ENCODE measurements at places on chromosomes 4 and X. TPM values are rescaled to one million over a fixed set of nuclear protein-coding genes. Genes with fewer than 3 reads are reported as not detected.

- no peaks in the 10 kb centered on the region for H3K4me1 ChIP-seq
- no peak overlapping the region for H3K27ac ChIP-seq
- DNase-seq: no peak
- no peak overlapping the region for H3K4me3 ChIP-seq
- H3K36me3 ChIP-seq: no peaks in the 10 kb centered on the region
- no peaks in the 10 kb centered on the region for H3K27me3 ChIP-seq
Measured at GRCh38 chrX:3443184-3443583, 96.7 kb upstream of the MXRA5 start.

- no peak overlapping the region for H3K4me3 ChIP-seq
- H3K36me3 ChIP-seq: no peaks in the 10 kb centered on the region
- H3K27me3 ChIP-seq: no peaks in the 10 kb centered on the region
- DNase-seq: peak; percentile 9
- H3K4me1 ChIP-seq: no peaks in the 10 kb centered on the region
Measured at GRCh38 chr4:104649631-104650030, 154.9 kb upstream of the CXXC4 start.

- H3K4me1 ChIP-seq: peaks cover 22% of the 10 kb centered on the region
- peak overlapping the region; percentile 62 for H3K27ac ChIP-seq
- H3K27me3 ChIP-seq: no peaks in the 10 kb centered on the region
Measured at GRCh38 chrX:108312957-108313356, 125.3 kb downstream of the COL4A6 start.

GRCh38 chr4:36551697-36552214, 270.3 kb downstream of the DTHD1 start:
- no peak overlapping the region for H3K4me3 ChIP-seq
- no peaks in the 10 kb centered on the region for H3K4me1 ChIP-seq
- no peak for DNase-seq
- H3K36me3 ChIP-seq: no peaks in the 10 kb centered on the region
- H3K27ac ChIP-seq: no peak overlapping the region

- peak overlapping the region; percentile 17 for H3K4me3 ChIP-seq
- H3K27me3 ChIP-seq: peaks cover 72% of the 10 kb centered on the region
- DNase-seq: no peak
- peaks cover 6% of the 10 kb centered on the region for H3K4me1 ChIP-seq
- H3K36me3 ChIP-seq: no peaks in the 10 kb centered on the region
Measured at GRCh38 chr4:174211622-174212044, 71.8 kb downstream of the FBXO8 start.

DNA sequence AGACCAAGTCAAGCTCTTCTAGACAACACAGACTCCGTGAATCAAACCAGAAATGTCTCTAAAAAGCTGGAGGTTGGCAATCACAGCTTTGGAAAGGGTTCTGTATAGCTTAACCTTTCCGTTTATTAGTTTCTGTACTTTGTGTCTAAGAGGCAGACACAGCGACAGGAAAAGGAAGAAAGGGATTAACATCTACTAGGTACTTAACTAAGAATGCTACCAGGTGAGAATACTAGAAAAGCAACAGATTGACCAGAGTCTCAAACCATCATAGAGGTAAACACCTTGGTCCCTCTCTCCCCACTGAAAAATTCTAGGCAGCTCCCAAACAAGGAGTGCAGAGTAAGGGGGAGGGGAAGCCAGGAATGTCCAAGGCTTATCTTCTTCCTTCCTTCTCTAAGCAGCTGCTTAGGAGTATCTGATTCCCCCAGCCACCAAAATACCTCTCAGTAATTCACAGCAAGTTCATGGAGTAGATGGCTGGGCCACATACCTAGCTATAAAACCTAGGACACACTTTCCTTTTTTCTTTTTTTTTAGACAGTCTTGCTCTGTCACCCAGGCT, 80.8 kb downstream of the APBB2 start:
- no peak for DNase-seq
- no peak overlapping the region for H3K4me3 ChIP-seq
- H3K27ac ChIP-seq: no peak overlapping the region
- no peaks in the 10 kb centered on the region for H3K27me3 ChIP-seq
- no peaks in the 10 kb centered on the region for H3K36me3 ChIP-seq
- H3K4me1 ChIP-seq: peaks cover 6% of the 10 kb centered on the region

Gene BEX5
- 1.6 TPM for total RNA-seq

DNA sequence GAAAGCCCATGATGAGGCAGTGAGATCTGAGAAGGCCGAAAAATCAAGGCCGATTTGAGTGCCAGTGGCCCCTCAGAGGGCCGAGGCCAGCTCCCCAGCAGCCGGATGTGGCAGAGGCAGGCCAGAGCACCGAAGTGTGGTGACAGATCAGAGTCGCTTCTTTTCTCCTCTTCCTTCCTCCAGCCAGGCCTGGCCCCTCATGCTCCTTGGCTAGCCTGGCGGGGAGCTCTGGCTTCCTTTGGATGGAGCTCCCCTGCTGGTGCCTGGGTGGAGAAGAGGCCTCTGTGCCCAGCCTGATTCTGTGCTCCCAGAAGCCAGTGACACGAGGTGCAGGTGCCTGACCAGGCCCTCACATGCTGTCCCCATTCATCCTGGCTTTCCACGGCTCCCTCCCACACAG, 127.2 kb upstream of the PABPC4L start:
- no peaks in the 10 kb centered on the region for H3K36me3 ChIP-seq
- no peak overlapping the region for H3K27ac ChIP-seq
- no peak overlapping the region for H3K4me3 ChIP-seq
- no peak for DNase-seq
- no peaks in the 10 kb centered on the region for H3K27me3 ChIP-seq

GRCh38 chr4:118716304-118716703, 31.1 kb downstream of the METTL14 start:
- no peaks in the 10 kb centered on the region for H3K27me3 ChIP-seq
- no peaks in the 10 kb centered on the region for H3K4me1 ChIP-seq
- H3K27ac ChIP-seq: no peak overlapping the region
- no peak overlapping the region for H3K4me3 ChIP-seq
- DNase-seq: no peak
- H3K36me3 ChIP-seq: peaks cover 20% of the 10 kb centered on the region

DNA sequence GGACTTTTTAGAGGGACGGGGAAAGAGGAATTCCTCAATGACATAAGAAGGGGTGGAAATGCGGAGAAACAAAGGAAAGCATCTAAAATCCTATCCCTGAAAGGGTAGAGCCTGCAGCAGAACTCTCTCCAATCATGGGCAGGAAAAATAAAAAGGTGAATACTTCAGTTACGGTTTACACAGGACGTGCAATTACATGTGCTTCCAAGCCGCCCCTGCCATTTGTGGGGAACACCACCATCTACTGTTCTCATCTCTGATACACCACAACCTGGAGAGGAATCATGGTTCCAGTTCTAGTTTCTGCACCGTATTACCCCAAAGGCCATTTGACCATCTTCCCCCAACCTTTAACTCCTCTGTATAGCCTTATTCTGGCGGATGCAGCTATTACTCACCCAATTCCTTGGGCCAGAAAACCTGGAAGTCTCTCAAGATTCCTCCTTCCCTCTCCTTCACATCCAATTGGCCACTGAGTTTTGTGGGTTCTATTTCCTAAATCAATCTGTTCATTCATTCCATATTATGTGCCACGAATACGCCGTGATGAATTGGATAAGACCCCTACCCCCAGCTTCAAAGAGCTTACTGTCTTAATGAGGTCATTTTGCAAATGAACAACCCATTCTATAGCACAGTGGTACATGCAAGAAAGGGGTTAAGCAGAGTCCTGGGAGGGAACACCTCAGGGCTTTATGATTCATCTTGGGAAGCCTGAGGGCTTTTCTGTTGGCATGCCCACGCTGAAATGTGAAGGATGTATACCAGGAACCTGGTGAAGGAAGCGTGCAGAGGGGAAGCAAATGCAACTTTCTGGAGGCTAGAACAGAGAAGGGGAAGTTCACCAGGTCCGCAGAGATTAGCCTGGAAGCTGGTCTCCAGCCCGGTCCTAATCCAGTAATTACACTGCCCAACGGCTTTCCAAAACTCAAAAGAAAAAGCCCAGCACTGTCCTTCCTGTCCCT, 1.4 kb upstream of the MSL3 start:
- H3K36me3 ChIP-seq: peaks cover 5% of the 10 kb centered on the region
- peak; percentile 19 for DNase-seq
- no peaks in the 10 kb centered on the region for H3K27me3 ChIP-seq
- no peak overlapping the region for H3K27ac ChIP-seq
- H3K4me1 ChIP-seq: peaks cover 4% of the 10 kb centered on the region
- H3K4me3 ChIP-seq: no peak overlapping the region

Gene NXF2B
- not detected for total RNA-seq

DNA sequence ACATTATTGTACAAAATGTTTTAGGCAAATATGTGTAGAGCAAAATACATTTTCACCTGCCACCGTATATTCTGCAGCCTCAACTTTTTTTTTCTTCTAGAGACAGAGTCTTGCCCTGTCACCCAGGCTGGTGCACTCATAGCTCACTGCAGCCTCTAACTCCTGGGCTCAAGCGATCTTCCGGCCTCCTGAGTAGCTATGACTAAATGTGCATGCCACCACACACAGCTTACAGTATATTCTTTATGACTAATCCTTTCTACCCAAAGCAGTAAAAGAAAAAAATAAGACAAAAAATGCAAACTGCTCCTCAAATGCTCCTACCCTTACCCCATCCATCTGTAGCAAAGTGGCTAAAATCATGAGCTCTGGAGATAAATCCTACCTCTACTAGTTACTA, 426.3 kb downstream of the KCNIP4 start:
- H3K27me3 ChIP-seq: no peaks in the 10 kb centered on the region
- no peaks in the 10 kb centered on the region for H3K4me1 ChIP-seq
- no peak overlapping the region for H3K27ac ChIP-seq
- no peak overlapping the region for H3K4me3 ChIP-seq

Gene PNMA5
- total RNA-seq: not detected

Gene HSFX2
- not detected for total RNA-seq

DNA sequence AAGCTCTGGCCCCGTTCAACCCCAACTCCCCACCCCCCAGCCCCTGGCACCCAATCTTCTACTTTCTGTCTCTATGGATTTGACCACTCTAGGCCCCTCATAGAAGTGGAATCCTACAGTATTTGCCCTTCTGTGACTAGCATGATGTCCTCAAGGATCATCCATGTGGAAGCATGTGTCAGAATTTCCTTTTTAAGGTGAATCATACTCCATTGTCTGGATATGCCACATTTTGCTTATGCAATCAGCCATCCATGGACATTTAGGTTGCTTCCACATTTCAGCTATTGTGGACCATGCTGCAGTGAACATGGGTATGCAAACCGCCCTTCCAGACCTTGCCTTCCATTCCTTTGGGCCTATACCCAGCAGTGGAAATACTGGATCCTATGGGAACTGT, 15.5 kb downstream of the CCNQ start:
- no peak overlapping the region for H3K27ac ChIP-seq
- H3K36me3 ChIP-seq: no peaks in the 10 kb centered on the region
- no peak overlapping the region for H3K4me3 ChIP-seq
- no peaks in the 10 kb centered on the region for H3K4me1 ChIP-seq
- no peak for DNase-seq
- no peaks in the 10 kb centered on the region for H3K27me3 ChIP-seq

DNA sequence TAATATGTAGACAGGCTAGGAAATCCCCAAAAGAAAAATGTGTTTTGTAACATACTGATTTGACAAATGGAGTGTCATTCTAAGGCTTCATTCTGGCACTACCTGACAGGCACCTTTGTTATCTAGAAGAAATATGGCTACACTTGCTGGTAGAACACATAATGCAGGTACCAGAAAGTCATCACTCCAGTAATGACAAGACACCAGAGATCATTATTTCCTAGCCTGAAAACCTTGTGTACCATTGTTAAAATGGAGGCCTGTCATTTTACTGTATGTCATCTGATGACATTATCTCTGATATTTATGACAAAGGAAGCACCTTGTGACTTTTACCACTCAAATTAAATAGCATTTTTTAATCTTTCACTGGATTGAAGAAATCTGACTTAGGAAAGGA, 13.5 kb upstream of the FGF5 start:
- H3K27ac ChIP-seq: no peak overlapping the region
- no peaks in the 10 kb centered on the region for H3K27me3 ChIP-seq
- no peak overlapping the region for H3K4me3 ChIP-seq
- no peaks in the 10 kb centered on the region for H3K36me3 ChIP-seq
- no peaks in the 10 kb centered on the region for H3K4me1 ChIP-seq

Gene FAM47A
- not detected for total RNA-seq

GRCh38 chr4:112381996-112382692, 85.0 kb downstream of the ALPK1 start:
- H3K27ac ChIP-seq: no peak overlapping the region
- H3K27me3 ChIP-seq: peaks cover 7% of the 10 kb centered on the region
- no peaks in the 10 kb centered on the region for H3K4me1 ChIP-seq
- H3K4me3 ChIP-seq: no peak overlapping the region
- DNase-seq: no peak
- H3K36me3 ChIP-seq: no peaks in the 10 kb centered on the region

- peak overlapping the region; percentile 83 for H3K27ac ChIP-seq
- DNase-seq: peak; percentile 32
- peaks cover 13% of the 10 kb centered on the region for H3K4me1 ChIP-seq
- H3K36me3 ChIP-seq: no peaks in the 10 kb centered on the region
Measured at GRCh38 chrX:38803588-38804431, 2.6 kb downstream of the MID1IP1 start.

GRCh38 chr4:99821918-99822503, 5.4 kb downstream of the DAPP1 start:
- H3K27me3 ChIP-seq: no peaks in the 10 kb centered on the region
- no peak overlapping the region for H3K27ac ChIP-seq
- no peaks in the 10 kb centered on the region for H3K4me1 ChIP-seq
- DNase-seq: no peak
- H3K36me3 ChIP-seq: no peaks in the 10 kb centered on the region

Gene SLC35A2
- 60.8 TPM for total RNA-seq

Gene GABRA4
- total RNA-seq: not detected

GRCh38 chrX:132401935-132402334, 86.9 kb downstream of the MBNL3 start:
- H3K4me1 ChIP-seq: no peaks in the 10 kb centered on the region
- H3K36me3 ChIP-seq: no peaks in the 10 kb centered on the region
- no peak overlapping the region for H3K27ac ChIP-seq
- DNase-seq: peak; percentile 55
- no peaks in the 10 kb centered on the region for H3K27me3 ChIP-seq
- H3K4me3 ChIP-seq: no peak overlapping the region

DNA sequence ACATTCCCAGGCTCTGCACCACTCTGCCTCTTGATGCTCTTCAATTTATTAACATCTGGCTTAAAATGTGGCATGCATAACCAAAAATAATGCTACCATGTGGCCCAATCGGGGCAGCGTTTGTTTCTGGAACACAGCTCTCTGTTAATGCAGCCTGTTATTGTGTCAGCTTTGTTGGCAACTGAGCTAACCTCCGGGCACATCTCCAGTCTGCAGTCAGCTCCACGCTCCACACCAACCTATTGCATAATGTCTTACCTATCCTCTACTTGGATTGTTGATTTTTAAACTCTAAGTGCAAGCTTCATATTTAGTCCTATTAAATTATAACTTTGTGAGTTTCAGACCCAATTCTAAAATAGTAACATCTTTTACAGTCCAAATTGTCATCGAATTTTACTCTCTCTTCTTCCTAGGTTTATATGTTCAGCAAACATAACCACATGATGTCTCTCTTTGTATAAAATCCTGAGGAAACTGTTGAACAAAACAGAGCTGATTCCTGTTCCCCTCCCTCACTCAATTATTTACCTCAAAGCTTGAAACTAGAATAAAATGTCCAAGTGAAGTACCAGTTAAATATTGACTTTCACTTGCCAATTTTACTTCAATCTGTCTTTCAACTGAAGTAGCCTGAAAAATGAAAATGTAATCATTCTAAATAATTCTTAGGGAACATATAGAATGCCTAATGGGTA, 92.2 kb upstream of the RAPGEF2 start:
- H3K36me3 ChIP-seq: no peaks in the 10 kb centered on the region
- peaks cover 3% of the 10 kb centered on the region for H3K4me1 ChIP-seq
- H3K27ac ChIP-seq: no peak overlapping the region
